T-helper 1 cell treated with Interleukin-12 subunit alpha and Interleukin-12 subunit beta and Interleukin-4 antibody, amounts not matched to agents 30 ng/mL and 1 ng/mL, for 36 hours (primary cell): ENCODE measurements at places on chromosomes 3 and 15. TPM values are rescaled to one million over a fixed set of nuclear protein-coding genes. Genes with fewer than 3 reads are reported as not detected.

Gene BLM
- 74.7 and 75.3 TPM in 2 replicates for total RNA-seq

Gene CD80
- total RNA-seq, result 17.7 and 20.7 TPM in 2 replicates

Gene MIX23
- 45.9 and 48.1 TPM in 2 replicates for total RNA-seq

Gene GPR15
- 30.4 and 31.1 TPM in 2 replicates for total RNA-seq

Gene TPRG1
- 2.7 and 2.9 TPM in 2 replicates for total RNA-seq

Gene SLC28A1
- total RNA-seq, result not detected in 2 replicates

Gene CLASP2
- total RNA-seq, result 50.0 and 56.8 TPM in 2 replicates

Gene LRRC31
- total RNA-seq, result not detected in 2 replicates

Gene CYP1A2
- total RNA-seq, result not detected in 2 replicates

Gene TRIM69
- total RNA-seq, result 61.5 and 73.7 TPM in 2 replicates

Gene DPPA2
- total RNA-seq, result not detected in 2 replicates

Gene SOX14
- not detected in 2 replicates for total RNA-seq

Gene MYL3
- total RNA-seq, result not detected in 2 replicates

Gene NAALADL2
- total RNA-seq, result not detected in 2 replicates

Gene C15orf39
- total RNA-seq, result 117 and 122 TPM in 2 replicates

Gene NOX5
- total RNA-seq, result 0.02 and 0.05 TPM in 2 replicates
